ENCODE measurements at places on chromosomes 7 and 10.
A peak's percentile ranks its signal among the peaks of the same experiment; 100 is the strongest.

- no peak for DNase-seq
These were observed 7.2 kb downstream of the BUD23 start for GRCh38 chr7:73690646-73691045.

GRCh38 chr7:4633012-4633411 lies 49.1 kb upstream of the FOXK1 start:
- peak; percentile 40 for DNase-seq

GRCh38 chr7:145184956-145185355 lies 349.1 kb upstream of the TPK1 start:
- no peak for DNase-seq

DNA sequence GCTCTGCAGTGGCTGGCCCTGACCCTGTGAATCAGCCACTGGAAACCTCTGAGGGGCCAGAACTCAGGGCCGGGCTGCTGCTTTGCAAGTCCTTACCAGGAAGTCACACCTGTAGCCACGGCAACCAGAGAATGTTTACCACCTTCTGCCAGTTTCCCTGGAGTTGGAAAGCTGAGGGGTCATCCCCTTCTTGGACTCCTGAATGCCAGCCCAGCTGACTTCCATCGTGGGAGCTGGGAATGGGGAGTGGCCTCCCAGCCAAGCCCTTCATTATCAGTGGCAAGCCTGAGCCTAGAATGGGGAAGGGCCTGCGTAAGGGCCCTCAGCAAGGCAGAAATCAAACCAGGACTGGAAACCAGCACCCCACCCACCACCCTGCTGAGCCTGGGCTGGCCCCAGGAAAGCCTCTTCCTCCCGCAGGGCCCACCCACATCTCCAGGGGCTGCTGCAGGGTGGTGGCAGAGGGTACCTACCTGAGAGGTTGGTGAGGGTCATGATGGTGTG lies 6.5 kb upstream of the CRHR2 start:
- DNase-seq: no peak

GRCh38 chr10:117547016-117547715 lies 4.6 kb downstream of the EMX2 start:
- no peak for DNase-seq

- DNase-seq: no peak
These were observed 77.0 kb downstream of the ZMIZ1 start for GRCh38 chr10:79145517-79146470.

GRCh38 chr10:73584737-73585136 lies 6.4 kb downstream of the USP54 start:
- DNase-seq: no peak

- no peak for DNase-seq
These were observed 77.3 kb upstream of the GTF2IRD1 start for GRCh38 chr7:74376256-74377036.

GRCh38 chr10:70234668-70235447 lies 1.6 kb upstream of the PPA1 start:
- DNase-seq: no peak

DNA sequence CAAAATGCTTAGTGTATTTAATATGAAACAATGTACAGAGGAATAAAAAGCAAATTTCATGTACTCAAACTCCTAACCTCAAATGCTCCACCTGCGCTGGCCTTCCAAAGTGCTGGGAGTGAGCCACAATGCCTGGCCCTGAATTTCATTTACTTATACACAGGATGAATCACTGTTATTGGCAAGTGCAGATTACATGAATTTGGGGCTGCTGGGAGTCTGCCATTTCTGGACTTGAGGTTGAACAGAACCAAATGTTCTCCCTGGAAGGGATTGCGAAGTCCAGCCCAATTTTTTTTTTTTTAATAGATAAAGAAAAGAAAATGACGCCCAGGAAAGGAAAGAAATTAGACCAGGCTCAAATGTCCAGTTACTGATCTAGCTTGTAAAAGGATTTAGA lies 6.8 kb upstream of the CSTF2T start:
- DNase-seq: no peak

- no peak for DNase-seq
These were observed 39.9 kb downstream of the APBB1IP start for GRCh38 chr10:26478061-26478460.

DNA sequence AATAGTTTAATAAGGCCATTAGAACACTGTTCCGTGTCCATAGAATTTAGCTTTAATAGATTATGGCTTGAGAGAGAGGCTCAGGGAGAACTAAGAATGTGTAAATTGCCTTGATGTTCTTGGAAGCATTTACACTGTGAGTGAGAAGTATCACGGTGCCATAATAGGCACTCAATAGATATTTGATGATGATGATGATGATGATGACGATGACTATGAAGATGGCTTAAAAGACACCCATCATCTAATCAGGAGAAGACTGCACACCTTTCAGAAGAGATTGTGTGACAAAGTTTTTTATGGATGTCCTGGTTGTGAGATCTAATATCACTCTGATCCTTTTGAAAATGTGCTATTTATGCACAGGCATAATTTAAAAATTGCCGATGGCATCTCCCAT lies 264.2 kb downstream of the GLI3 start:
- no peak for DNase-seq

DNA sequence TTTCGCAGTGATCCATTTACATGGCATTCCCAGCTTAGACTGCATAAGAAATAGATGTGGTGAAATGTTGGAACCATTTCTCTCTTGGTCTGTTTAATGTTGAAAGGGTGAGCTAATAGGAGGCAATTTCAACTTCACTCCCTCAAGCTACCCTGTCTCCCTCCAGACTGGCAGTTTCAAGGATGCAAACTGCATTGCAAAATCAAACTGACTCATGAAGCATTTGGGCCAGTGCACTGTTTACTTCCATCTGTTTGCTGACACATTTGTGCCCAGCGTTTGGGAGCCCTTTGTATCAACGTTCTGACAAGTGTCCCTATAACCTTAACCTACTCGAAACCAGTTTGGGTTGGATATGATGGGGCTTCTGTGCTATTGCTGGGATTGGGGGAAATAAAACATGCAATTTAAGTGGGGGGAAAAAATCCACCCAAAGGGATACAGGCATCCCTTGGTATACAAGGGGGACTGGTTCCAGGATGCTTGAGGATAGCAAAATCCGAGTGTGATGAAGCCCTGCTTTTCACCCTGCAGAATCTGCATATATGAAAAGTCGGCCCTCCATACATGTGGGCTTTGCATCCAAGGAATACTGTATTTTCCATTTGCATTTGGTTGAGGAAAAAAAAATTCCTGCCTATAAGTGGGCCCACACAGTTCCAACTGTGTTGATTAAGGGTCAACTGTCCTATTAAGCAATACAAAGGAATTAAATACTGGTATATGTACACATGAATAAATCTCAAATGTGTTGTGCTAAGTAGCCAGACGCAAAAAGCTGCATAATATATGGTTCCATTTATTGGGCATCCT lies 15.6 kb downstream of the RHEB start:
- no peak for DNase-seq

GRCh38 chr7:151025924-151026671 lies 1.8 kb upstream of the ATG9B start:
- DNase-seq: no peak

GRCh38 chr10:95229724-95230627 lies 35.9 kb downstream of the ACSM6 start:
- no peak for DNase-seq

GRCh38 chr10:73889014-73889413 lies 14.7 kb upstream of the CAMK2G start:
- peak; percentile 41 for DNase-seq

DNA sequence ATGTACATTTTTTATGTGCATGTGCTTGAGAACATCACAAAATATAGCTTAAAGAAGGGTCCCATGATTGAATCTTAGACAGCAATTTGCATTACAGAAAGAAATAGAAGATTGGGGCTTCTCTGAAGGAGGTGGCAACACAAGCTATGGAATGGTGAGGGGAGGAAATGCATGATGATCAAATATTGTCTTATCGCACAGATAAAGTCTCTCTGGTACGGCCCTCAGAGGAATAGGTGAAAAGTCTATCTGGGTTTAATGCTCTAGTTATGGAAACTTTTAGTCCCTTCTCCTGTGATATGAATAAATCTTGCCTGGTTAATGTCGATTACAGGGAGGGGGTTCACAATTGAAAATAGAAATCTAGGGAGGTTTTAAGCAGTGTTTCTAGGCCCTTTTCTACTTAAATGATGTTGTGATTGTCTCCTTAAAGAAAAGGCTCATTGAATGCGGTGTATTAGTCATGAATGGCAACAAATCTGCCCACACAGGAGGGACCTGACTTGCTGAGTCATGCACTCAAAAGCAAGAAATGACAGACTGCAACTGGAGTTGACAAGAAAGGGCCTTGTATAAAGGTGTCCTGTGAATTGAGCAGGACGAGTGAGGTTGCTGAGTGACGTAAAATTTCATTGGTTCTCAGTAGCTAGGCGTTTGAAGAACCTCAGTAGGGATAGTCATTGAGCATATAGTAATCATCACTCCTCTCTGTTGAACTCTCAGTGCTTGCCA lies 133.4 kb upstream of the CSTF2T start:
- no peak for DNase-seq

DNA sequence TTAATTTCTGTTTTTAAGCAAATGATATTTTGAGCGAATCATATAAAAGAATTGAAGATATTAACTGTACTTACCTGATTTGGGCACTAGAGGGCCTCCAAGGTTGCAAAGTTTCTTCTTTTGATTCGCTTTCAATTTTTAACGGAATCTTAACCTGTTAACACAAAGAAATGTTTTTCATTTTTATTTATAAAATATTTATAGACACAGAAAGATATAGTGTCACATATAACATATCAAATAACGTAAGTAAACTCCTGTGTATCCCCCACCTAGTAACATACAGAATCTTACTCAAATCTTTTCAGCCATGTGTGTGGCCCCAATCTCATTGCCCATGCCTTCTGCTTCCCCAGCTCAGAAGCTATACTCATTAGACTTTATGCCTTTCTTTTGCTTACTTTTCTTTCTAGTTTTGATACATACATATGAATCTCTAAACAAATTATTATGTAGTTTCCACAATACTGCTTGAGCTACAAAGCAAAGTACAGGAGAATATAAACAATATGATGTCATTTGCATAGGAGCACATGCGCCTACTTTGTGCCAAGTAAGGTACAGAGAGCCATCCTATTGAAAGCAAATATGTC lies 49.5 kb upstream of the ZPBP start:
- peak; percentile 30 for DNase-seq

DNA sequence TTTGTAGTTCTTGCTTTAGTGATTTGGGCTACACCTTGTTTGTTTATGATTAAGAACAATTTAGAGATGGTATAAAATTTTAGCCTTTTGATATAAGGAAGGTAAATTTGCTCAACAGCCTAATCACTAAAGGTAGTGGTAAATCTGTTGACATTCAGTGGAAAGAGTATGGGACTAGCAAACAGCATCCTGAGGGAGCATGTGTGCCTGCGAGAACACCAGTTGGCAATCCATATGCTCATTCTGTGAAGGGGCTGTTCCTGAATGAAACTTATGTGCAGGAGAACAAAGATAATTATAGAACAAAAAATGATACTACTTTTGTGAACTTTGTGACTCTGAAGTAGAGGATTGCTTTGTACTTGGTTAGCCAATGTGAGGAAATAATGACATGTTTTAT lies 44.0 kb downstream of the CAPZA2 start:
- DNase-seq: no peak

GRCh38 chr10:11106621-11107374 lies 89.1 kb downstream of the CELF2 start:
- DNase-seq: no peak

DNA sequence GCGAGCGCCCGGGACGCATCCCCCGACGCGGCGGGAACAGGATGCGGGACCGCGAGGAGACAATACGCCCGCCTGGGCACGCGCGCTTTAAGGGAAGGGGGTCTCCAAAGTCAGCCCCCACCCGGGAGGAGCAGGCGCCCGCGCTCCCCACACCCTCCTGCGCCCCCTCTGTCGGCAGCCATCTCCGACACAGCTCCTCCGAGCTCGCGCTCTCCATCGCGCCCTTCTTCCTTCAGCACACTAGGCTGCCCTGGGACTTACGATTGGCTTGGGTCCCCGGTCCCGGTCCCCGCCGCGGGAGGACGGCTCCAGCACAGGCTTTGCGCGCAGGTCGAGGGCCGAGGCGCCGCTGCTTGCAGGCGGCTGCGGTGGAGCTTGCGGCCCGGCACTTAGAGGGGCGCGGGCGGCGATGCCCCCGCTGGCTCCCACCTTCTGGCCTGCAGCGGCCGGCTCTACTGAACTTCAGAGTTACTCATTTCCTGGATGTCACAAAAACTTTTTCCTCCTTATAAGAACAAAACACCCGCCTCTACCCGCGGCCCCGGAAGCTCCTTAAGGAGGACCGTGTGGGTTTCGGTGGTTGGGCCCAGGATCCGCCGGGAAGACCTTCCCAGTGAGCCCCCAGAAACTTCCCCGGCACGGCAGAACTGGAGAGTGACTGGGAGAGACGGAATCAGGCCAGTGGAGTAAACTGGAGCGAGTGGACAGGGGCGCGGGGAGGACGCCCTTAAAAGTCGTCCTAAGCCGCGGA lies at the start of gene ITPRIP:
TSS of gene ITPRIP (minus strand) at position 481 of the 751 bp plus-strand sequence. CDS start 22,414 bp downstream, outside the sequence.
- no peak for DNase-seq

- DNase-seq: no peak
These were observed 81.4 kb upstream of the LRGUK start for GRCh38 chr7:134045716-134046115.

- DNase-seq: no peak
These were observed 108.4 kb upstream of the PALS2 start for GRCh38 chr7:24464861-24465260.

GRCh38 chr10:128897401-128898129 lies 569.5 kb upstream of the MGMT start:
- DNase-seq: no peak

- no peak for DNase-seq
These were observed 1.6 kb downstream of the LMOD2 start for GRCh38 chr7:123657304-123657685.

DNA sequence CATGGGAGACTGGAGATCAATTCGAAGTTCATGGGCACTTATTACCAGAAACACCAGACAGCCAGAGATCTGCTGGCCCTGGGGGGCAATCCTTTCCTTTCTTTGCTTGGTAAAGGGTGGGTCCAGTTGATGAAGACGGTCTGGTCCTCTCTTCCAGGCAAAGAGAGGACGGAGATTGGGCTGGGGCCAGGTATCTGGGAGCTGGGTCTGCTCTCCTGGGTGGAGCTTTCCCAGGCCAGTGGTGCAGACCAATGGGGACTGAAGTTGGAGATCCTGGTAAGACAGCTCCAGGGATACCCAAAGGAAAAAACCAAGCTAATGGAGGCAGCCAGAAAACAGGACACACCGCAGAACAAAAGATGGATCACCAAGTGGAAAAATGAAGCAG lies 18.3 kb downstream of the NOD1 start:
- no peak for DNase-seq

DNA sequence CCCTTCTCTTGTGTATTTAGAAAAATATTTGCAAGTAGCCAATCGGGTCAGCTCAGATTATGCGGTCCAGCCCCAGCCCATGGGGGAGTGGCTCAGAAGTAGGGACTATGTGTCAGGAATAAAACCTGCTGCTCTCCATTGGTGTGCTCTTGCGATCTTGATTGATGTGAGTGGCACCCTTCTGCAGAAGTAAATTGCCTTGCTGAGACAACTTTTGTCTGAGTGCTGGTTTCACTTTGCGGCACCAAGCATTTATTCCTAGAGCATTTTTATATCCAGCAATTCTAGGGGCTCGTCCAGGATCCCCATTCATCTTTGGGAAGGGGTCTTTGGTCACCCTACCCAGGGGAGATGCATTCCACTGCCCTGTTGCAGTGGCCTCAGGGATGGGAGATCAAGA lies 26.1 kb upstream of the FAM221A start:
- DNase-seq: no peak

Measured in SHP77 (cell line).